Epithelial cell of prostate (primary cell): ENCODE measurements at places on chromosomes 2 and 18.

GRCh38 chr2:101012706-101013181 lies 10.7 kb downstream of the RPL31 start:
- no peak for DNase-seq

GRCh38 chr2:79513711-79514110 lies 860 bp downstream of the CTNNA2 start:
- no peak for DNase-seq

GRCh38 chr18:23143016-23143814 lies 7.9 kb downstream of the CABLES1 start:
- DNase-seq: peak; percentile 60

DNA sequence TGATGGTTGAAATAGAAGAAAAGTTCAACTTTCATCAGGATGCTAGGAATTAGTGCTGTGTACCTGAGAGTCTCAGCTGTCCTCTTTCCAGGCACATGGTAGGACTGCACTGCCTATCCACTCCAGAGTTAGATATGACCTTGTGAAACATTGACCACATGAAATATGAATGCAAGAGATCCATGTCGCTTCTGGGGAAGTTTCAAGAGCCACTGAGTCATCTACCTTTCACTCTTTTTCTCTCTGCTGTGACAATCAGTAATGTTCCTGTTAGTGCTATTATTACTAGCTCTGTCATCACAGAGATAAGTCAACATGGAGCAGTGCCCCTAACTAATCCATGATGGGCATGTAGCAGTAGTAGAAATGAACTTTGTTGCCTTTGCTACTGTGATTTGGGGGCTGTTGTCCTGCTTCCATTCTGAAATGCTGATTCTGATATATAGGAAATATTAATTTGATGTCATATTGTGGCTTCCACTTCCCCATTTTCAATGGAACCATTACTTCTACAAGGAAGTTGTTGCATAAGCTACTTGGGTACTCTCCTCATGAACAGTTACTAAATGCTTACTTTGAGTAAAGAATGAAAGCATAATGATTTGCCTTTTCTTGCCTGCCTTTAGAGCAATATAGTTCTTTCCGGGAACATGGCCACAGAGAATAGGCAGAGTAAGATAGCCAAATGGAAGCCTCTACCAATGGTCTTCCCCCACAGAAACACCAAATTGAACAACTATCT lies 192.8 kb upstream of the ZNF521 start:
- no peak for DNase-seq

DNA sequence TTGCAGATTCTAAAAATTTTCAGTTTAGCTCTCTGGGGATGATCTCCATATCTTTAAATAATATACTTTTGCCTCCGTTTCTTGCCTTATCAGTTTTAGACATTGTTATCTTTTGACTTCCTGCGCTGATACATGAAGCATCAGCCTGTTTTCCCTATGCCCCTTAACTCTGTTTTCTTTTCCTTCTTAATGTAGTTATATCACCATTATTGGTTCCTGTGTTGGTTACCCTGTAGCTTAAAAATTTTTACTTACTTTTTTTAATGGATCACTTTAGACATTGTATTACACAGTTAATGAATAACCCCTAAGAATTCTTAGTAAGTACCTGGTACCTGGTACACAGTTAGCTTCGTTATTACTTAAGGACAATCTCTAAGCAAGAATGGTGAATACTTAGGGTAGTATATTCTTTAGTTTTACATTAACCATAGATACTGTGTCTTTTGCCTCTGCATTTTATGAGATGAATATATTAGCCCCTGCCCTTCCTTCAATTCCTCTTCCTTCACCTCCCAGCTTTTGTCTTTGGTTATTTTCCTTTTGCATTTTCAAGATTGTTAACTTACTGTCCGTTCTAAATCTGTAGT lies 40.9 kb downstream of the BABAM2 start:
- DNase-seq: no peak

GRCh38 chr2:108593547-108594098 lies 59.4 kb downstream of the LIMS1 start:
- peak; percentile 73 for DNase-seq

DNA sequence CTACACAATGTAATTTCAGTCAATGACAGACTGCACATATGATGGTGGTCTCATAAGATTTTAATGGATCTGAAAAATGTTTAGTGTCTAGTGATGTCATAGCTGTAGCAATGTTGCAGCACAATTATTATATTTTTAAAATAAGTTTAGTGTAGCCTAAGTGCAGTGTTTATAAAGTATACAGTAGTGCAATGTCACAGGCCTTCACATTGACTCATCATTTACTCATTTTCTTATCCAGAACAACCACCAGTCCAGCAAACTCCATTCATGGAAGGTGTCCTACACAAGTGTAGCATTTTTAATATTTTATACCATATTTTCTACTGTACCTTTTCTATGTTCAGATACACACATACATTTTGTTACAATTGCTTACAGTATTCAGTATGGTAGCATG lies 663.1 kb downstream of the ERBB4 start:
- DNase-seq: no peak

GRCh38 chr2:133522204-133522603 lies 46.1 kb downstream of the NCKAP5 start:
- no peak for DNase-seq

DNA sequence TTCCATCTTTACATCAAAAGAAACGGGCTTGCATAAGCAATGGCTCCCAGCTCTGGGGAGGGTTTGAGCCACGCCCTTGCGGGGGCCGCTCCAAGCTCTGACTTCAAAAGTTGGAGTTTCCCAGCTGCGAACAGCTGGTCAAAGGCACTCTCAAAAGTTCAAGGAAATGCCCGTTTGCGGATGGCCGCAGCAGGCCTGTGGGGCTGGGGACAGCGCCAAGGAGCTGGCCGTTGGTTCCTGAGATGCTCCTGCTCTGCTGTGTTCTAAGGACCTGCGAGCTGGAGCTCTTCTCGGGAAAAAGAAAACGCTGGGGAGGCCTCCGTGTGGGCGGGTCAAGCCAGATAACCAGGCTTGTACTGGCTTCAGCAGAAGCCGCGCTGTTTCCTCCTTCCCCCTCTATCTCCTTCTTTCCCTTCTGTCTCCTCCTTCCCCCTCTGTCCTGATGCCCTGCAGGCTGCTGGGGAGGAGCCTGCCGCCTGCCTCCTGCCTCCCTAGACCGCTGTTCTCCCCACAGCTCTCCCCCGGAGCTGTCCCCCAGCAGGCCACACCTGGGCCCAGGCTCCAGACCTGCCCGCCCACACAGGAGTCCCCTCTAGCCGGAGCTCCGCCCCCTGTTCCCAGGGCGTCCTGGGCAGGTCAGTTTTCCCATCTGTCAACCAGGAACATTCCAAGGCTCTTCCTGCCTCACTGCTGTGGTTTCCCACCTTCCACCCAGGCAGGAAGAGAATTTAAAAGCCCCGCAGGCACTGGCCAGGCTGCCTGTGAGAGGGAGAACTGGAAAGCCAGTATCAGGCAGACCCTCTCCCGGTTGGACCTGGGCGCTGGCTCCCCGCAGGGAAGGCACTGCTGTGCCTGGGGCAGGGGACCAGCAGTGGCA lies 14.1 kb downstream of the KLF11 start:
- DNase-seq: no peak

DNA sequence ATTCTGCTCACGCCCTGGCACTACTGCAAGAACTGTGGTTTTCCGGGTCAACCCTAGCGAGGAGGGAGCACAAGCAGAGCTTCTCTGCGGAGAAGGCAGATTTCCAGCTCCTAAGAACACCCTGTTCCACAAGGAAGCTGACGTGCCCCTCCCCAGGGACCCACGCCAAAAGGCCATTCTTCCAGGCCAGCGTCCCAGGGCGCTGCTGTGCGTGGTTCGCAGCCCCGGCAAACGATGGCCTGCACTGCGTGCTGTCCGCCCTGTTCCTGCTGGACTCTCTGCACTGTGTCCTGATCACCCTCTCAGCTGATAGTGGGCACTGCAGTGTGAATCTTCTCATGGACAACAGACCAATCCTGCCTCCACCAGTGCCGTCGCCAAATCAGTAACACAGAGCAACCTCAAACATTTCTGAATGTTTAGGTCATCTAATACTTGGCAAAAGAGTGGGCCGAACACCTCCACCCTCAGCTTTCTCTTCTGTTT lies 49.1 kb downstream of the ADI1 start:
- no peak for DNase-seq

DNA sequence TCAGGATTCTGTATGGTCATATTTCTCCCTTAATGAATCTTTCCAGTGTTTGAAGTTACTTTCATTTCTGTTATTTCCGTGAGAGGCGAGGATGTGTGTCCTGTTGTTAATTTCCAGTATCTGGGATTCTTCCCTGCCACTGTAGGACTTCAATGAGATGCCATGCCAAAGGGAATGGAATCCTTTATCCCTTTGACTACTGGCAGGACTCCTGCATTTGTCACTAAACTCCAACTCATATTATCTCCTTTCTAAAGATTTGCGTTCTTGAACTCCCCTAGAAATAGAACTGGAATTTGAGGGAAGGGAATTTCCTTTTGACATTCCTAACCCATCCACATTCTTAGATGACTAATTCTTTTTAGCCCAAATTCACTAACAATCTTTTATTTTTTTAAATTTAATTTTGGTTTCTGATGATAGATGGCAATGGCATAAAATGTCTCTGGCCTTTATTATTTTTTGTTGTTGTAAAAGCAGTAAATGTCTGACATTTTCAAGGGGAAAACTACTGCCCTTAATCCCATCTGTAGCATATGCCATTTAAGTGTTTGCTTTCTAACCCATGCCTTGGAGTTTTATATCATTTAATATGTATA lies 87.8 kb upstream of the EML6 start:
- no peak for DNase-seq

DNA sequence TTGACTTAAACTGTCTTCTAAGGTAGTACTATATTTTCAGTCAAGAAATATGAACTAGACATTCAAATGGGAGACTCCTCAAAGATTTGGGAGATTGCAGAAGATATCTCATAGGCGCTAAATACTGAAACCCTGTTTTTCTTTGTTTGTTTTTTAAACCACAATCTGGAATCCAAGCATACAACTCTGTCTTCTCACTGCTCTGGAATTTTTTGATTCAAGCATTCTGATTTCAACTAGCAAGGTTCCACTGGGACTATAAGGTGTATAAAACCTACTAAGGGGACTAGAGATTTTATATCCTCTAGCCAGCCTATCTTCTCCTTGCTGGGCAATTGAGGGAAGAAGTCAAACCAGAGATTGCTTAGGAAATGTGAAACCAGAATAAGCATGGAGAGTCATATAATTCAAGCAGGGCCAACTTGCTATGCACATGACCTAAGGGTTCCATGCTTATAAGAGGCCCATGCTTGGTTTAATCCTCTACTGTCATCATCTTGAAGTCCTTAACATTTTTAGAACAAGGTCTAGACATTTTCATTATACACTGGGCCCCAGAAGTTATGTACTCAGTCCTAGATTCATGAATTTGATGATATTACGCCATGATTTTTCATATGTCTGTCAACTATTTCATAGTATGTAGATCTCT lies 405.5 kb downstream of the PARD3B start:
- no peak for DNase-seq

GRCh38 chr18:54942569-54942968 lies 16.7 kb downstream of the CCDC68 start:
- no peak for DNase-seq

GRCh38 chr18:62781262-62781661 lies 65.9 kb downstream of the PHLPP1 start:
- no peak for DNase-seq

DNA sequence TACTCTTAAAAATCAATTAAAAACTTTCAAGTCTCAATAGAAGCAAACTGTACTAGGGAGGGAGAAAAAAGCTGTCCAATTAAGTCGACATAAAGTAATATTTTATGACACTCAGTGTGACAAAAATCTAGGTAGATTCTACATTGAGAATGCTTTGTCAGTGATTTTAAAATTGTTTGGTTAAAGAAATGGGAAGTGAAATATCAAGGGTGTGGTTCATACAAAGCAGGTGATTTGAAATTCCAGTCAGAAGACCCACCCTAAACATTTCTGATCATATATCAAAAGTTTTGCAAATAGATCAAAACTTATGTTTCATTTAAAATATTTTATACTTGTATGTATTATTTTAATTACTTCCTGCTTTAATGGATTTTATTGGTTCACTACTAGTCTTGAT lies 338.9 kb upstream of the DCC start:
- no peak for DNase-seq

DNA sequence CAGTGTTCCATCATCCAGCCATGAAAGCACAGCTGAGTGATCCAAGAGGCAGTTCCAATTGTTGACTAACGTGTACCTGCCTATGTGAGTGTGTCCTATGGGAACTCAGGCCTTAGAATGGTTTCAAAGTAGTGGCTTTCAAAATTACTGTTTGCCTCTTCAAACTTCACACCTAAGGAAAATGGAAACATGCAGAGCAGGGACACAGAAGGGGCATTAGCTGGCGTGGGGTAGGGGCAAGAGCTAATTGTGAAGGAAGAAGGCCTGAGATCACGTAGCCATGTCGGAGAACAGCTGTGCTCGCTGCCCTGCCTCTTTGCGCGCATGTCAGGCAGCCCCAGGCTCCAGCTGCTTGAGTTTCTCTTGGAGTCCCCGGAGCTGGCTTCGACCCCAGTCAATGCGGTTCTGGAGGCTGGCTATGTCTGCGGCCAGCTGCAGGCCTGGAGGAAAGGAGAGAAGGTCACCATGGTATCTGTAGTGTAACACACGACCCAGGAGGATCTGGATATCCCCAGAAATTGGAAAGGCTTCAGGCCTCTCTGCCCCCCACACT lies 3.8 kb upstream of the IMP4 start:
- DNase-seq: no peak

DNA sequence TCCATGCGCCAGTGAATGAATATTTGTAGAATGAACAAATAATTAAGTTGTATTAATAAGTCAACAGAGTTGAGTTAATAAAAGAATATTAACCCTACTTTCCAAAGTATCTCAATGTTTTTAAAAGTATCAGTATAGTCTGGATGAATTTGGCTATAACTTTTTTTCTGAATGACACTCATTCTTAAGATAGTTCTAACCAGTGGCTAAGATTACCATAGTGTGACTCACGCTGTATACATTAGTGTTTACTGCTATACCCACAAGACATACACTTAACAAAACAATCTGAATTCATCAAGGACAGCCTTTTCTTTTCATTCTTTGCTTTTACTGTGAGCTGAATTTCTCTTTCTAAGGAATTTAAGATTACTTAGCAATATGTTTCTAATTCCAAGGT lies 77.0 kb upstream of the PDE1A start:
- no peak for DNase-seq

- DNase-seq: no peak
Observed at GRCh38 chr2:133506996-133507395, 61.3 kb downstream of the NCKAP5 start.

DNA sequence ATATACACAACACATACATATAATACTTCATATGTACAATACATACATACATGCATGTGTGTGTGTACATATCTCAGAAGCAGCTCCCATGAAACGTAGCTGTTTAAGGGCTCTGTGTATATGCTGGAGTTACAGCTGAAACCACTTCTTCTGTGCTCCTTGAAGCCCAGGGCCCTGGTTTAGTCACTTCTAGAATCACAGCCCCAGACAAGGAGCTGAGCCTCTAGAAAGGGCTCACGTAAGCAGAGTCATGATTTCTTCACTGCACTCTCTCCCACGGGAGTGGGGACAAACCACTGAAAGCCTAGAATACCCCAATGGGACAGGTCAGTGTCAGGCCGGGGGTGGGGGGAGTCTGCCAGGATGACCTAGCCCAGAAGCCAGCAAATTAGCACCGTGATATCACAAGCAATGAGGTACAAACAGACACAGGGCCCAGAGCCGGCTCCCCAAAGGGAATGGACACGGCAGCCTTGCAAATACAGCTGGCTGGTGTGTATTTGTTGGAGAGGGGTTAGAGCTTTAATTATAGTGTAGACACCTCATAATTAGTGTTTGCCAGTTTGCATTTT lies 90.3 kb downstream of the C1QL2 start:
- DNase-seq: no peak

- DNase-seq: no peak
Observed at GRCh38 chr18:65380986-65381385, 369.8 kb upstream of the CDH7 start.

GRCh38 chr2:168874368-168875054 lies 15.7 kb downstream of the SPC25 start:
- DNase-seq: no peak
